ENCODE measurements at places on chromosomes 1 and 21.
A peak's percentile ranks its signal among the peaks of the same experiment; 100 is the strongest.

- DNase-seq, result no peak
Observed at GRCh38 chr1:230421481-230421880, 4.7 kb downstream of the PGBD5 start.

DNA sequence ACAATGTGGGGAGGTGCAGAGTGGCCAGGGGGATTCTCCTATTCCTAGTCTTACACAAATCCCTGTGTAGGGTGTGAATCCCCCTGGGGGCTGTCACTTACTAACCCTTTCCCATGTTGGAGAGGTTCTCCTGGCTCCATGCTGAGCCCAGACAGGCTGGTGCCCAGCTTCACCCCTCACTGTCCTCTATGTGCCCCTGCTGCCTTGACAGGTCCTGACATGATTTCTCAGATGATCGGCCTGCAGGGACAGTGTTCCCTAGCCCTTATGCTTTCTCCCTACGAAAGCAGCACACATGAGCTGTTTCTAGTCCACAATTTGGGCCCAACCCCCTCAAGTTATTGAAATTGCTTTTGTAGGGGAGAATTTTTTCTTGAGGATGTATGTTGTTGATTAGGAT lies 68.9 kb upstream of the FAM78B start:
- no peak for DNase-seq

DNA sequence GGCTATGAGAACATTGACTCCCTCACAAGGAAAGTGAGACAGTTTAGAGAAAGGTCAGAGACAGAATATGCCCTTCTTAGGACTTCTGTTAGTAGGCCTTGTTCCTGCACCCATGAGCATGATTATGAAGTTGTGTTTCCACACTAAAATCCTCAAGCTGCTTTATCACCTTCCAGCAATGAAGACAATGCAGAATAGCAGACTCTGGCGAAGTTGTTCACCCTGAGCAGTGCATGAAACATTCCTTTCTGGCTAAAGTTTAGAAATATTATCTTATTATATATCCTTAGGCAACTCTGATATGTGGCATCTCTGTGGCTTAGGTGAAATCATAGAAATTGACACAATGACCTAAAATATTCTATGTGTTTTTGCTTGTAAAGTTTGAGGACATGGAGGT lies 13.9 kb upstream of the OR2G2 start:
- no peak for DNase-seq

DNA sequence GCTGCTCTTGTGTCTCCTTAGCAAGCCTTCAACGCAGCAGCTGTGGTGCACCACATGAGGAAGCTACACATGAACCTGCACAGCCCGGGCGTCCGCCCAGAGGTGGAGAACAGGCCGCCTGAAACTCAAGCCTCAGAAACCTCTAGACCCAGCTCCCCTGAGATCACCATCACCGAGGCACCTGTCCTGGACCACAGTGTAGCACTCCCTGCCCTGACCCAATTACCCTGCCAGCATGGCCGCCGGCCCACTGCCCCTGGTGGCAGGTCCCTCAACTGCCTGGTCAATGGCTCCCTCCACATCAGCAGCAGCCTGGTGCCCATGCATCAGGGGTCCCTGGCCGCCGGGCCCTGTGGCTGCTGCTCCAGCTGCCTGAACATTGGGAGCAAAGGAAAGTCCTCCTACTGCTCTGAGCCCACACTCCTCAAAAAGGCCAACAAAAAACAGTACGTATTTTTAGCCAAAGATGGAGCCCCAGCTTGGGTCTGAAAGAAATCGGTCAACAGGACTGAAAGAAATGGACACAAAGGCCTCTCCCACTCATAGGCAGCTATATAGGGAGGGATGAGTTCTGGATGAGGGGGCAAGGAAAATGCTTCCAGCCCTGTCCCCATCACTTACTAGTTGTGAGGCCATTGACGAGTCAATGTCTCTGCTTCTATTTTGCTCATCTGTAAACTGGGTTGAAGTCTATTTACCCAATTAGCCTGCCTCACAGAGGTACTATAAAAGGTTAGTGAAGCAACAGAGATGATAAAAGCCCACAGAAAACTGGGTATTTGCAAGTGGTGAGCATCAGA lies 28.5 kb downstream of the CAMK1G start:
- no peak for DNase-seq

GRCh38 chr1:60516996-60517395 lies 443.4 kb upstream of the C1orf87 start:
- no peak for DNase-seq

GRCh38 chr1:236535662-236536161 lies 11.9 kb downstream of the LGALS8 start:
- no peak for DNase-seq

GRCh38 chr1:25135909-25136308 lies 96.4 kb downstream of the SYF2 start:
- DNase-seq, result no peak

DNA sequence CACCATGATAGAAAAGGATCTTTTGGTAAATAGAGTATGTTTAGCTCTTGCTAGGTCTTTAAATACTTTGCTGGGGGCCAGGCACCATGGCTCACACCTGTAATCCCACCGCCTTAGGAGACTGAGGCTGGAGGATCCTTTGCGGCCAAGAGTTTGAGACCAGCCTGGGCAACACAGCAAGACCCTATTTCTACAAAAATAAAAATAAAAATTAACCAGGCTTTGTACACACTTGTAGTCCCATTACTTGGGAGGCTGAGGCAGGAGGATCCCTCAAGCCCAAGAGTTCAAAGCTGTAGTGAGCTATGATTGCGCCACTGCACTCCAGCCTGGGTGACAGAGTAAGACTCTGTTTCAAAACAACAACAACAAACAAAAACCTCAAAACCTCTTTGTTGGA lies 1.1 kb upstream of the KCNE2 start:
- no peak for DNase-seq

GRCh38 chr1:168887381-168887780 lies 158.4 kb upstream of the DPT start:
- DNase-seq, result no peak

- DNase-seq, result peak; percentile 71
Observed at GRCh38 chr1:23202263-23202749, 15.0 kb downstream of the HTR1D start.

DNA sequence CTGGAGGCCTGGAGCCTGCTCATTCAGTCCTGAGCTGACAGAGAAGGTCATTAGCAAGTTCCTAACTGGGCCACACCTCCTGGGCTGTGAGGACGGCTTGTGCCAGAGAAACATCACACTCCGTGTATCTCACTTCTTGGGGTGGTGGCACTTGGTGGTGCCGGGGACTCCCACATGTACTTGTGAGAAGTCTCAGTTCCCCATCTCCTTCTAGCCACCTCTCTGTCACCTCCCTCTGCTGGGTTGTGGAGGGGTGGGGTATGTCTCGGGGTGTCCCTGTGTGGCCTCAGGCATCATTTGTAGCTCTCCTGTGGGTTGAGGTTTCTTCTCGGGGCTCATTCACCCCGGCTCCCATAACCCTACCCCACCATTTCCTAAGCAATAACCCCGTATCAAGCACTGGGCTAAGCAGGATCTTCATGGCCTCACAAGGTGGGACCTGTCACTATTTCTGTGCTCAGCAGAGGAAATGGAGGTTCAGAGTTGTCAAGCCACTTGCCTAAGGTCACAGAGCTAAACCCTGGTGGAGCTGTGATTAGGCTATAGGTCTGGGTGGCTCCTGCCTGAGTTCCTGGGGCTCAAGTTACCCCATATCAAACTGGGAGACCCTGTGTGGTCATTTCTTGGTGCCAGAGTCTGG lies 62.5 kb downstream of the UBIAD1 start:
- DNase-seq, result no peak

- no peak for DNase-seq
Observed at GRCh38 chr21:34335316-34335715, 28.5 kb upstream of the KCNE2 start.

DNA sequence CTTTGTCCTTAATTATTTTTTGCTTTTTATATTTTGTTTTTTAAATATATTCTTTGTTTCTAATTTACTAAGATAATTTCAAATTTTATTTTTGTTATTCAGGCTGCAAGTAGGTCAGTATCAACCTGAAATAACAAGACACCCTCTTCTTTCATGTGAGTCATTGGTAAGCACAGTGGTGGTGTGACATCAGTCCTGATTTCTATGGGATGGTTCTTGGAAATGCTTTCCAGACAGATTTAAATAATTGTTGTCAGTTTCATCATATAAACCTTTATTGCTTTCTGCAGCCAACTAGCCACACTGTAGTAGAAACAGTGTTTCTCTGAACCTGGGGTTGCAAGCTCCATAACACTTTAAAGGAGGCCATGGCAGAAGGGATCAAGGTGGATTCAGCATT lies 157.5 kb upstream of the C21orf91 start:
- DNase-seq, result no peak

DNA sequence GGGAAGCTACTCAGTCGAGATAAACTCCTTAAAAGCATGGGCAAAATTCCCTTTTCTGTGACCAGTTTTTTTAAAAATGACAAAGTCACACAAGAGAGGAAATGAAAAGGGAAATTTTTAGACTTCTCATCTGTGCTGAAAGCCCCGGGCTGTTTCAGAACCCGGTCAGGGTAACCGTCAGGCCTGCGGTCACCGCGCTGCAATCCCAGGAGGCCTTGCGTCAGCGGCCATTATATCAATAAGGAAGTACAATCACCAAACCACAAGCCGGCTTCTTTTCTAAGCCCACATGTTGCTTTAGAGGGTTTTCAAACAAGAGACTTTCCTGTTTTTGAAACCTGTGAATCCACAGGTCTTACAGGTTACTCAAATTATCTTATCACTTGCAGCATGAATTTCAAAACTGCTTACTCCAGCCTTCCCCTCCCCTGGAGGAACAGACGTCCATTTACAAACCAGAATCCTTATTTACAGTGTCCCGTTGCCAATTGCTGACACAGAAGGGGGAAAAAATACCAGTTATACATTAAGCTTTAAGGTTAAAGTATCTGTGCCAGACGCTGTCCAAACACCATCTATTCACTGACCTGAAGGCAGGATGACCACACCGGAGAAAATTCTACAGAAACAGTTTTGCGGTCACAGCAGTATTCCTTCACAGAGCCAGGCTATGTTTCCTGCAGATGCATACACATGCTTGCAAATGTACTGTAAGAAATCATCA lies 165.3 kb downstream of the TOMM20 start:
- DNase-seq, result peak; percentile 95

Data from fibroblast of lung (primary cell).